Posterior cingulate gyrus (tissue), 11 donors: ENCODE measurements at places on chromosomes 3 and 15.

GRCh38 chr15:31027910-31028578 lies 36.6 kb upstream of the MTMR10 start:
- DNase-seq: no peak

- DNase-seq: no peak
Observed at GRCh38 chr3:21059404-21059803, 691.6 kb downstream of the ZNF385D start.

GRCh38 chr3:176521531-176522175 lies 675.6 kb downstream of the TBL1XR1 start:
- DNase-seq: no peak

GRCh38 chr15:99137111-99137546 lies 32.2 kb downstream of the SYNM start:
- DNase-seq: no peak

- no peak for DNase-seq
Observed at GRCh38 chr15:100198442-100198841, 143.3 kb downstream of the ADAMTS17 start.
